Hematopoietic multipotent progenitor cell treated with erythropoietin and hydrocortisone succinate and interleukin-3 and kit ligand, for 8 days (in vitro differentiated cells): ENCODE measurements at places on chromosomes 1 and 21.

GRCh38 chr21:36639769-36640168, 59.1 kb upstream of the SIM2 start:
- DNase-seq, result no peak

DNA sequence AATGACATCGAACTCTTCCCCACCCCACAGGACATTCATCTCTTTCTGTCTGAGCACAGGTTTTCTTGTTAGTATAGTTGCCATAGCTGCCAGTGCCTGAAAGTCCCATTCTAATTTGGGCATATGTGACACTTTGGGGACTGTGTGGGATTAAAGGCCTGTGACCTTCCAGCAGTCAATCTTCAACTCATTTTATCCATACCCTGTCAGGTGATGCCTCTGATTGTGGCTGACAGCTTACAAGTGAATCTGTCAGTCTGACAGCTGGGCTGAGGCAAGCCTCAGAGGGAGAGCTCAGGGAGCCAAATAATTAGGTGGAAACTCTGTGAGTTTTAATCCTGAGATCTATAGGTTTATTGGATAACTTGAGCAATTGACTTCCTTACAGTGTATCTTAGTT, 29.6 kb downstream of the ZCCHC17 start:
- no peak for DNase-seq

DNA sequence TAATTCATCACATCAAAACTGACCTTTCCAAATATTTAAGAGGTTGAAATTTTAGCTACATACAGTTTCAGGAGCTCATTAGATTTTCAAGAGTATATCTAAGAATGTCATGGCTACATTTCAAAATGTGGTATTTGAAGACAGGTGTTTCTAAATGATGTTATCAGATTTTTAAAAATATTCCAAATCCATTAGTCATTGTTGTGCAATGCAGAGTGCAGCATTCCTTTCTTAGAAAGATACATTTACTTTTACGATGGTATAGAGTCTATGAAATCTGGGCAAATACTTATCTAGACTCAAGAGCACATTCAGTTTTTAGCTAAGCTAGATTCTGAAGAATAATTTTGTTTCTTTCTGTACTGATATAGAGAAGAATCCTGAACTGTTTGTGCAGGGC, 230.3 kb downstream of the CHRM3 start:
- no peak for DNase-seq

DNA sequence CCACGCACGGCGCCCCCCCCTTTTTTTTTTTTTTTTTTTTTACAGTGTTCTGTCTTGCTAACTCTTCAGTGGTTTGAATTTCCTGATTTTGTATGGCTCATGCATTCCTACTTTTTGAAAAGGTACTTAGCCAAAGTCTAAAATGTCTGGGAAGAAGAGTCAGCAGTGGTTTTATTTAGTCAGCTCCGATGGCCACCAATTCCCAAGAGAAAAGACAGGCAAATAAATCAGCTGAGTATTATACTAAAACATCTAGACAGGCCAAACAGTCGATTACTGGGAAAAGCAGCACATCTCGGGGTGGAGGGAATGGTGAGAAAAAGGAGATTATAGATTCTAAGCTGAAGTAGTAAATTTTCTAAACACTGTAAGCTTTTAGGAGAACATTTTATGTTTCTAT, 192.5 kb upstream of the ZRANB2 start:
- no peak for DNase-seq

GRCh38 chr1:248288391-248288790, 10.6 kb upstream of the OR2T33 start:
- peak; percentile 11 for DNase-seq

DNA sequence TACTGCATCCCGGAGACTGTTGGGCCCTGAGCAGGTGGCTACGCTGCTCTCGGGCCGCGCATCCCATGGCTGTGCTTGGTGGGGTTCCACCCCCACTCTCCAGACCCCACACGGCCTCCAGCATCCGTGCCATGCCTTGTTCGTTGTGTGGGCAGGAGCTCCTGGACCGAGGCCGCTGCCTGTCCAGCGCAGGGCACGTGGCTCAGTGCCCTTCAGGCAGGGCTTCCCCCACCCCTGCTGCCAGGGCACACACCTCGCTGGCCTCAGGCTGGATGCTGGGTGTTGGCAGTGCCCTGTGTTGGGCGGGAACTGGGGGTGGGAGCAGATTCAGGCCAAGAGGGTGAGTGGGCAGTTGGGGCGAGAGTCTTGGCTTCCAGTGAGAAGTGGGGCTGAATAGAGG, 9.9 kb downstream of the PRKCZ start:
- no peak for DNase-seq

DNA sequence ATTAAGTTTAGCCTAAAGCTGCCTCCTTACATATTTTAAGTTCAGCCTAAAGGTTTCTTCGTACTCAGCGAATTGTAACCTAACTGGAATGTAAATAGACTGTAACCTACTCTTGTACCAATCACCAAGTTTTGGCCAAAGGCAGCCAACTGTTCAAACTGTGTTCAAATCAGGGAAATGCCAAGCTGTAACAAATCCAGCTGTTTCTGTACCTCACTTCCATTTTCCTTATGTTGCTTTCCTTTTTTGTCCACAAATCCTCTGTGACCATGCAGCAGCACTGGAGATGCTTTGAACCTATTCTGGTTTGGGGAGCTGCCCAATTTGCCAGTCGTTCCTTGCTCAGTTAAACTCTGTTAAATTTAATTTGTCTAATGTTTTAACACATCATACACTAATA, 3.2 kb upstream of the APOBEC4 start:
- DNase-seq, result no peak

DNA sequence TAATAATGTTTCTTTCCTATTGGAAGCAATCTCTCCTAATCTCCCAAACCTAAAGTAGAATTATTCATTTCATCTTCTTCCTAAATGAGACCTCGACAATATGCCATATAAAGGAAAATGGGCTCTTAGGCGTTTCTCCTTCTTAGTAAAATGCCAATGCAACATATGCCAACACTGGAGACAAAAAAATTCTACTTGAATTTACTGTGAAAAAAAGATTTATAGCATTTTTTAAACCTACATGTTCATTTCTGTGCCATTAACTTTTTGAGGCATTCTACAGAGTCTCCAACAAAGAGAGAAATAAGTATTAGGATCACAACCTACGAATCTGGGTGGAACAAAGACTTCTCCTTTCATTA, 1.3 kb downstream of the WDR47 start:
- no peak for DNase-seq
